ENCODE measurements at places on chromosomes 3 and 15.
A peak's percentile ranks its signal among the peaks of the same experiment; 100 is the strongest.

DNA sequence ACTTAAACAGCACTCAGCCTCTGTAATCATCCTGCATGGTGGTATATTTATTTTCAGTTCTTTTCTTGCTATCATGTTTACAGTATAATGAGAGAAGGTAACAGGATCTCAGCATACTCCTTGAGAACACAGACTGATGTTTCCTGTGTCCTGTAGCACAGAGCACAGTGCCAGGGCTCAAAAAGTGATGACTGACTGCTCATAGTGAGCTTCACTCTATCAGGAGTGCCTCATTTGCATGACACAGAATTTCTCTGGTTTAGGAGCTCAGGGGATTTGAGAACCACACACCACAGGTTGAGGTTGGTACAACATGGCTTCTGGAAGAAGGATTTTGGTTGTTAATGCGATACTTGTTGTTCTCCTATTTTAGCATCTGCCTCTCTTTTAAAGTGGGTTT is 68.5 kb upstream of the SLC2A2 start:
- no peak for DNase-seq

DNA sequence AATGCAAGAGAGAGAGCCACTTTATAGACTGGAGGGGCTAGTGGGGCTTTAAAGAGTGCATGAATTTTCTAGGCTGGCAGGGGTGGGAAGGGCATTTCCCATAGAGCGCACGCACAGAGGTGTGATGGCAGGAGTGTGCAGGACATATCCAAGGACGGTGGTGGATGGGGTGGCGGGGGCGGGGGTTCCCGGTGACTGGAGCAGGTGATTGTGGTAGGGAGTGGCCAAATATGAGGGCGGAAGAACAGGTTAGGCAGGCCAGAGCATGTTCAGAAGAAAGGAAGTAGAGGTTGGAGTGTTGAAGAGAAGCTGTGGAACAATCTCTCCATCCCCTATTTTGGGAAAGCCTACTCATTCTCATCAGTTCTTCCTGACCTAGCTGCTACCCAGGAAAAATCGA is 18.1 kb downstream of the FAM81A start:
- DNase-seq: no peak

DNA sequence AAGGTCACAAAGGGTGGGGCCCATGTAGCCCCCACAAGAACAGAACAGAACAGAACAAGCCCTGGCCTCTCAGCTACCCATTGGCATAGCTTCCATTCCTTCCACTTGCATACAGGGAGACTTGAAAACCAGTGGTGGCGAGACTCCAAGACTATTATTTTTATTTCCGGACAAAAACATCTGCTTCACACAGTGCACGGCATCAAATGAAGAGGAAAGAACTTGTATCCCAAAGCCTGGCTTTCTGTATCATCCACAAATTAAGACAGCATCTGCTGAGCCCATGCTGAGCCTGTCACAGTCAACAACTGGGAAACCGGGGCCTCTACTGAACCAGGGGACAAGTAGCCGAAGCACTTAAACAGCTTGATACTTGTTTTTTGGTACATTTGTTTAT is 56.0 kb downstream of the CLEC3B start:
- no peak for DNase-seq

- DNase-seq: peak; percentile 65
Observed at GRCh38 chr3:183116025-183116614, 16.8 kb upstream of the MCCC1 start.

DNA sequence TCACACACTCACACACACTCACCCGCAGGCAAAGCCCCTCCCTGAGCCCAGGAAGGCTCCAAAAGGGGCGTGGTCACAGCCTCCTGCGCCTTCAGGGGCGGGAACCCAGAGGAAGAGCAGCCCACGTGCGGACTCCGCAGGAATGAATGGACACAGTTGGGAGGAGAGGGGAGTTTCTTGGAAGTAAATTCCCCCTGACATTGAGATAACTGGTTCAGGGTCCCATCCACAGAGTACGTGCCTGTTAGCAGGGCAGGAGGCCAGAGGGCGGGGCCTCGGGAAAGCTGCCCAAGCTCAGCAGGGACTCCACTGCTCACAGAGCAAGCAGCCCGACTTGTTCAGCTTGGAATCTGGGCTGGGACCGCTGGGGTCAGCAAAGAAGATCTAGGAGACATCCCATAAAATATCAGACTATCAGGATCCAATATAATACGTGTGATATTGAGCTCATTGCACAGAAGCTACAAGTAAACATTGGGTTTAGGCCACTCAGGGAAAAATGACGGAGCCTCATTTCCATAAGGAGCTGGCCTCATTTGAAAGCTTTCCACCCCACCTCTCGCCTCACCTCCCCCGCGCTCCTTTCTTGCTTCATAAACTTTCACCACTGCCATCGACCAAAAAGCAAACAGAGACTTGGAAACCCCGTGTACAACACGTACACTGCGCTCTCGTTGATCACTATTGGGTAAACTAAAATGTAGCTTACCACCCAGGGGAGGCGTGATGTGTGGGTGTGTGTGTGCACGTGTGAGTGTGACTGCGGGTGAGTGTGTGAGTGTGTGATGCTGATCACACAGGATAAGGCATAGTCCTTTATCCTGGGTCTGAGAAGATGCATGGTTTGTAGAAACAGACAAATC is 36.0 kb downstream of the TM2D3 start:
- DNase-seq: no peak

DNA sequence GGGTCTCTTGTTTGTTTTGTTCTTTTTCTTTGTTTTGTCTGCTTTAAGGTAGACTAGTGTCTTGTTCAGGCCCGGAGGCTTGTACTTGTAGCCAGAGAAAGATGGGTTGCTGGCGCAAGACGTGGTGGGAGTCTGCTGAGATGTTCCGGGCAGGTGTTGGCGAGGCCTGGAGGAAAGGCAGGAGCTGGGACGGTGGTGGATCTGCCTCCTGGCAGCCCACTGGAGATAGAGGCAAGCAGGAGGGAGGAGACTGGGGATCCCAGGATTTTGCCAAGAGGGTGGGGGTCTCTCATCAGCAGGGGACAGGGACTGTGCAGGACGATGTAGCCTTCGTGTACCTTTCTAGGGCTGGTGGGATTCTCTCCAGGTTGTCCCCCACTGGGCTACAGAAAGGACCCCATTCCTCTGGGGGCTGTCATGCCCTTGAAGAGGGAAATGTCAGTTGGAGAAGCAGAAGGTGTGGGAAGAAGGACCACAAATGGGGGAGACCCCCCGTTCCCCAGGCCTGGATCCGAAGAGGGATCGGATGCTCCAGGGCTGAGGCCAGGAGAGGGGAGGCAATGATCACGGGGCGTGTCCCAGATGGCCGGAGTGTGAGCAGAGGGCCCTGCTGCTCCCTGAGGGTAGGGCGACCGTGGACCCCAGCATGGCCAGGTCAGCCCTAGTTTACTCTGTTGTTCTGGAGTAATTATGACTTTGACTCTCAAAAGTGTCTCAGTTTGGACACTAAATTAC is 7.0 kb downstream of the CHAC1 start:
- no peak for DNase-seq

DNA sequence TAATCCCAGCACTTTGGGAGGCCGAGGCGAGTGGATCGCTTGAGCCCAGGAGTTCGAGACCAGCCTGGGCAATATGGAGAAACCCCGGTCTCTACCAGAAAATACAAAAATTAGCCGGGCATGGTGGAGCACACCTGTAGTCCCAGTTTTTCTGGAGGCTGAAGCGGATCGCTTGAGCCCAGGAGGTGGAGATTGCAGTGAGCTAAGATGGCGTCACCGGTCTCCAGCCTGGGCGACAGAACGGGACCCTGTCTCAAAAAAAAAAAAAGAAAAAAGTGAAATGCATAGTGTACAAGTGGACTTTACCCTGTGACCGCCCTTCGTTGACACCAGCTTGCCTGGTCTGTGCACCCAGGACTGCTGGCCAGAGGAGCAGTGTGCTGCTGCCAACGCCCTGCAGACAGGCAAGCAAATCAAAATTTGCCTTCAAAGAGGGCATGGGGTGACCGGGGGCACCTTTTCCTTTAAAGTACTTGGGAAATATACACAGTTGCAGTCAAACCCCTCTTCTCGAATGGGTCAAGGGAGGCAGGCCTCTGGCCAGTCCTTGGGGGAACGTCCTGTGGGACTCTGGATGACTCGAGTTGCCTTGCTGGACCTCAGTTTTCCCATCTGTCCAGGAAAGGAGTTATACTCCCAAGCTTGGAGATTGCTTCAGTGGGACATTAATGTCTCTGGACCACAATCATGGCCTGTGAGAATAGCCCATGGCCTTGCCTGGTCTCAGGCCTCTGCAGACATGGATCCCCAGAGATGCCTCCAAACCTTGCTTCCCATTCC is 1.0 kb downstream of the XYLB start:
- DNase-seq: no peak

DNA sequence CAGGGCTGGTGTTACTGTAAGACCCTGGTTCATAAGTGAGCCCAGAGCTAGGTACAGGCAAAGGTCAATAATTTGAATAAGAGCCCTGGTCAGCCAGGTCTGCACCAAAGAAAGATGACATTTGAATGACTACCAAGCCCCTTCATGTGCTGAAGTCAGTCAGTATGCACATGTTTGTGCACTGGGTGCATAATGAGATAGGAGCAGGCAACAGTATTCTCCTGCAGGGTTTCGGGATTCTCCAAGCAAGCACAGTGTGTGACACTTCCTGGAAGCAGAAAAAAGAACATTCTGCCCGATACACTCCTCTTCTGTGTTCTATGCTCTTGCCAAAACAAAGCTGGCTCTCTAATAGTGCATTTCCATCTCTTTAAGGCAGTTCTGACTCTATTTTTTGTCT is 5.5 kb upstream of the IMPDH2 start:
- no peak for DNase-seq

DNA sequence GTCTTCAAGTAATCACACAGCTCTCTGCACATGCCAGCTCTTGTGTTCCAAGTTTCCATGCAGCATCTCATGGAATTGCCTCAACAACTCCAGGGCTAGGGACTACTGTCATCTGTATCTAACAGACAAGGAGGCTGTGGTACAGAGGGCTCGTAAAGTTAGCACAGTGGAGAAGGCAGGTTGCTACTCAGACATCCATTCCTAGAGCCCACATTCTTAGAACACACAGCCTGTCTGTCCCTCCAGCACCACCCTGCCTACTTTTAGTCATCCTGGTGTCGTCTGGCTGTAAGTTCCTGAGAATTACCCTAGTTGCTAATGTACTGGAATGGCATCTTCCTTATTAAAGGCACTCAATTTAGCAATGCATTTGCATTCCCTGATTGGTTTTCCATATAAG is 862.5 kb downstream of the FHIT start:
- no peak for DNase-seq

DNA sequence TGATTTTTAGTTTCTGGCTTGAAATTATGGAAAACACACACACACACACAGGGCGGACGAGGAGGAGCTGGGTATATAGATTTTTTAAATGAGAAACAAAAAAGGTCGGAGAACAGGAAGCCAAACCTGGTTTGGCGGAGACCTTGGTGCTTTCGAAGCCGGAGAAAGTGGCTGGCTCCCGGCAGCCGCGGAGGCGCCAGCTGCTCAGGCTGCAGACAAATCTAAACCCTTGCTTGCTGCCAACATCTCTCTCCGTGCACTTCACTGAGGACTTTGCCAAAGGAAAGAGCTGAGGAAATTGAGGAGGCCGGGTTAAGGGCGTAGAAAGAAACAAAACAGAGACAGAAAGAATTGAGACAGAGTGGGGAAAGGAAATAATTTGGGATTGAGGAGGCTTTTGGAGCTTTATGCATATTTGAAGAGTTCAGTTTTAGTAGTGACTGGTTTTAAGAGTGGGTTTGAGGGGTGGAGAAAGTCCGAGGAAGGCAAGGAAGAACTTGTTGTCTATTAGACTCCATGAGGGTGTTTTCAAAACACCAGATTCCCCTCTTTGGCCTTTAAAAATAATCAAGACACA is 2.2 kb downstream of the ZIC1 start:
- DNase-seq: no peak

DNA sequence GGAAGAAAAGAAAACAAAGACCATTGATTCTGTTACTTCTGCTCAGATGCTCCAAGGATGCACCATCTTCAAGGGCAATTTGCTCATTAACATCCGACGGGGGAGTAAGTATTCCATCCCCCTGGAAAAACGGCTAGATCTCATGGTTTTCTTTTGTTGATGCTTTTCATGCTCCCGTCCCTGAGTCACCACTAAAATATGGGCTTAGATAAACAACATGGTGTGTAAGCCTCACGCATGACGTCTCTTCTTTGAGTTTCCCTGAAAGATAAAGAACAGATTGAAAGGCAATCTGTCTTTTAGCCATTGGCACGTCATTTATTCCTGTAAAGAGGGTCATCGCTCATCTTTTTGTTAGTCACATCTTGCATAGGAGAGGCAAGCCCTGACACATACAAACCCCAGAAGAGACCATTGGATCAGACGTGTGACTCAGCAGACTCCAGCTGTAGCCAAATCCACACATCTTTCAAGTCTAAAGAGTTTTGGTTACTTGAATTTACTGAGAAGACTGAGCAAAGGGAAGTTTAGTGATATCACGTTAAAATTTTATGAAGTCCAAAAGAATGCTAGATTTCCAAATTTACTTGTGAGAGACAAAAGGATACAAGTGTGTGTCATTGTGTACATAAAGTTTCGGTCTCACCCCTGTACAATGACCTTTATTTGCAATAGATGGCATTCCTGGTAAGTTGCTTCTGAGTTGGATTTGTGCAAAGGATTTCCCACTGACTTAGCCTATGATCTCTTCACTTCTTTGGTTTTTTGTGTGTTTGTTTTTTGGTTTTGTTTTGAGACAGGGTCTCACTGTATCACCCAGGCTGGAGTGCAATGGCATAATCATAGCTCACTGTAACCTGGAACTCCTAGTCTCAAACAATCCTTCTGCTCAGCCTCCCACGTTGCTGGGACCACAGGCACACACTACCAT is 110.5 kb downstream of the PGPEP1L start:
- no peak for DNase-seq

DNA sequence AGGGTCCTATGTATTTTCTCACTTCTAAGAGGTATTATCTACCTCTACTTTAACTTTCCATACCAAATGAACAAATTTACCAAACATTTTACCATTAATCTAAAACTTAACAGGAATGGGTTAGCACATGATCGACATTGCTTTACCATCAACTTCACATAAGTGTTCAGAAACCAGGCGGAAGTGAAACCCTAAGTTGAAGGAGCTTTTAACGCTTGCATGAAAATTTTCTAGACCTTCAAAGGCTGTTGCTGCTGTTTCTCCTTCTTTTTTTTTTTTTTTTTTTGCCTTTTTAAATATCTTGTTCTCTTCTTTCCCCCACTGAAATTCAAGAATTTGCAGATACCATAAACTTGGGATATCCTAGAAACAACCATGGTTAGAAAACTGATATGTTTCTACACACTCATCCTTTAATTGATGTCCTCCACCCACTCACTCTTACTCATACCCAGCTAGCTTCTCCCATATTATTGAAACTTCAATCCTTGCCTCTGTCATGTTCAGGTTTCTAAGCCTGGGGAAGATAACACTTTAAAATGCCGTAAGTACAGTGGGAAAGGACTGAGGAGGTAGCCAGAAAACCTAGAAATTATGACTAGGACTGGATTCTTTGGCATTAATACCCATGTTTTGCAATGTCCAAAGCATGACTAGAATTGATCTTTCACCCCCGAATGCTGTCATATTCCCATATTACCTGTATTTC is 24.7 kb downstream of the MYO5A start:
- no peak for DNase-seq
